ENCODE measurements at places on chromosomes 16 and 17.
A peak's percentile ranks its signal among the peaks of the same experiment; 100 is the strongest.

GRCh38 chr17:70357190-70357589 is 187.9 kb downstream of the KCNJ2 start:
- DNase-seq = no peak
- no peak overlapping the region for H3K4me3 ChIP-seq
- H3K4me1 ChIP-seq = no peaks in the 10 kb centered on the region
- no peaks in the 10 kb centered on the region for H3K27me3 ChIP-seq
- H3K36me3 ChIP-seq = no peaks in the 10 kb centered on the region
- H3K27ac ChIP-seq = no peak overlapping the region

DNA sequence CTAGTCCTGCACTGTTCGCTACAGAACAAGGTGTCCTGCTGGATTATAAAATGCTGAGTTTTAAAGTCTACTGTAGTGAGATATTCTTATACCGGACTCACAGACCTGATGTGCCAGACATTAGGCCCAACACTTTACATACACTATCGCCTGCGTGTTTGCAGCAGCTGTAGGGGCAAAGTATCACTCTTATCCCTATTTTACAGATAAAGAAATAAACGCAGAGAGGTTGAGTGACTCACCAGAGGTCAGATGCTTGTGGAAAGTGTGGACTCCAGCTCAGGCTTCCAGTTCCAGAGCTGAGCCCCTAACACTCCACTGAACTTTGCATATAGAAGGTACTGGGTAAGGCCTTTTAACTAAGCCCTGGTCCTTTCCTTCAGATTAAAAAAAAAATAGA is 47.4 kb downstream of the PLXDC1 start:
- H3K27me3 ChIP-seq = no peaks in the 10 kb centered on the region
- H3K4me1 ChIP-seq = no peaks in the 10 kb centered on the region
- H3K36me3 ChIP-seq = no peaks in the 10 kb centered on the region
- no peak overlapping the region for H3K27ac ChIP-seq
- no peak for DNase-seq
- no peak overlapping the region for H3K4me3 ChIP-seq

DNA sequence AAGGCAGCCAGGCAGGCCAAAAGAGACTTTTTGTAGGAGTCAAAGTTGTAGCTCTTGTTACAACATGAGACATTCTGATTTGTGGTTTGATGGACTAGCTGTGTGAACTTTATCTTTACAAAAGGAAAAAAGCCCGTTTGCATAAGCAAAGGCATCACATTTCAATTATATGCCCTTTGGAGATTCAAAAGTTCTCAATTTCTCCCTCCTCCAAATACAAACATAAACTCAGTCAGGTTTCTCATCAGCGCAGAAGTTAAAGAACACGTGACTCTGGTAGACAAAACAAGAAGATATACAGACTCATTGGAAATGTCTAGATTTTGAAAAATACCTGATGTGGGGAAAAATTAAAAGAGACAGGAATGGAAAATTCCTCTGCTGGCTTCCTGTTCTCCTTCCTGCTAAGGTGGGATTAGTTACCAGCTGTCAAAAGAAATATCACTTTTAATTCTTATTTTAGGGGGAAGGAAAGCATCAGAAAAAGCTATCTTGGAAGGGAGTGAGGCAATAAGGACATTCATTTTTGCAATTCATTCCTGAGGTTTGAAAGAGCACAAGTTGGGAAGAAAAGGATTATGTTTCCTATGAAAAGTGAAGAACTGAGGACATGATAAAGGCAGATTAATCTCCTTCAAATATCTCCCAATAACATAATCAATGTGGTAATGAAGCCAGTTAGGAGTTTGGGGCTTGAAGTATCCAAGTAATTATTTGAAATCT is 4.6 kb upstream of the KCNJ16 start:
- no peak overlapping the region for H3K4me3 ChIP-seq
- H3K4me1 ChIP-seq = no peaks in the 10 kb centered on the region
- DNase-seq = no peak
- no peaks in the 10 kb centered on the region for H3K36me3 ChIP-seq
- H3K27ac ChIP-seq = no peak overlapping the region

GRCh38 chr16:75580-76501 is 2.2 kb upstream of the MPG start:
- peak overlapping the region; percentile 50 for H3K27ac ChIP-seq
- H3K4me1 ChIP-seq = peaks cover 39% of the 10 kb centered on the region
- DNase-seq = peak; percentile 88
- H3K4me3 ChIP-seq = no peak overlapping the region
- H3K36me3 ChIP-seq = peaks cover 13% of the 10 kb centered on the region

GRCh38 chr17:37494401-37494831 is 4.7 kb downstream of the DUSP14 start:
- no peak overlapping the region for H3K27ac ChIP-seq
- no peak overlapping the region for H3K4me3 ChIP-seq
- H3K36me3 ChIP-seq = no peaks in the 10 kb centered on the region
- DNase-seq = no peak
- peaks cover under 1% of the 10 kb centered on the region for H3K27me3 ChIP-seq
- H3K4me1 ChIP-seq = peaks cover 21% of the 10 kb centered on the region

- H3K27ac ChIP-seq = no peak overlapping the region
- H3K4me1 ChIP-seq = peaks cover 6% of the 10 kb centered on the region
- no peak for DNase-seq
These were observed 209.4 kb downstream of the SEC14L1 start for GRCh38 chr17:77349976-77350830.

GRCh38 chr17:36808180-36808661 is 129.1 kb upstream of the LHX1 start:
- no peak overlapping the region for H3K4me3 ChIP-seq
- DNase-seq = no peak
- H3K4me1 ChIP-seq = no peaks in the 10 kb centered on the region
- no peak overlapping the region for H3K27ac ChIP-seq
- H3K36me3 ChIP-seq = no peaks in the 10 kb centered on the region

DNA sequence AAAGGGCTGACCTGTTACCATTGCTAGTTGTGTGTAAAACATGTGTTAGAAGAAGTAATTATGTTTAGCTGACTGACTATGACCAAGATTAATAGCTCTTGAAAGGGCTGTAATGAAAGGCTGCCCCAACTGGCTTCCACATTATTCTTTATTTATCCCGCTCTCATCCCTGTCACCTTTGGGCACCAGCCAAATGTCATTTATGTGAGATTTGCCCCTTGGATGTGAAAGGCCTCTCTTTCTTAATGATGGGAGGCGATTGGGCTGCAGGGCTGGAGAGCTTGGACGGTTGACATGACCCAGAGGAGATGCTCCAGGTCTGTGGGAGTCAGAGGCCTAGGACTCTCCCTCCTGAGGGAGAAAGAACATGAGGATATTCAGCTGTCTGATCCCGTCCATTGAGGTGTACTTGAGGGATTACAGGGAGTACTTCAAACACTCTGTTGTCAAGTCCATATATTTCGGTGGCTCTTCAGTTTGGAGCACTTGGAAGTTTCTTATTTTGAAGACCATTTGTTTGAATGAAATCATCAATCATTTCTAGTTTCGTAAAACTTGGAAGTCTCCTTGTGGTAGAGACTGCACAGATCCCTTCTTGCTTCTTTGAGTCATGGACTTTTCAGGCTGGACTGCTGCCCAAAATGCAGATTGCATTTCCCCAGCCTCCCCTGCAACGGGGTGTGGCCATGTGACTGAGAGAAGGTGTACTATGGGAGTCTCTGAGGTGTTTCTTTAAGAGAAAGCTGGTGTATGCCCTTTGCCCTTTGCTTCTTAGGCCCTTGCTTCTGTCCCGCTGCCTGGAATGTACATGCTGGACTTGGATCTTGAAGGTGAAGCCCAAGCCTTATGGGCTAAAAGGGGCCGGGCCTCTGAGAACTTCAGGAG is 51.3 kb downstream of the FTO start:
- no peaks in the 10 kb centered on the region for H3K36me3 ChIP-seq
- no peak for DNase-seq
- H3K27ac ChIP-seq = no peak overlapping the region
- H3K4me3 ChIP-seq = no peak overlapping the region
- no peaks in the 10 kb centered on the region for H3K27me3 ChIP-seq
- no peaks in the 10 kb centered on the region for H3K4me1 ChIP-seq

GRCh38 chr17:41906465-41907184 is 12.1 kb downstream of the ACLY start:
- peaks cover 97% of the 10 kb centered on the region for H3K36me3 ChIP-seq
- H3K4me1 ChIP-seq = no peaks in the 10 kb centered on the region
- no peaks in the 10 kb centered on the region for H3K27me3 ChIP-seq
- no peak overlapping the region for H3K27ac ChIP-seq

DNA sequence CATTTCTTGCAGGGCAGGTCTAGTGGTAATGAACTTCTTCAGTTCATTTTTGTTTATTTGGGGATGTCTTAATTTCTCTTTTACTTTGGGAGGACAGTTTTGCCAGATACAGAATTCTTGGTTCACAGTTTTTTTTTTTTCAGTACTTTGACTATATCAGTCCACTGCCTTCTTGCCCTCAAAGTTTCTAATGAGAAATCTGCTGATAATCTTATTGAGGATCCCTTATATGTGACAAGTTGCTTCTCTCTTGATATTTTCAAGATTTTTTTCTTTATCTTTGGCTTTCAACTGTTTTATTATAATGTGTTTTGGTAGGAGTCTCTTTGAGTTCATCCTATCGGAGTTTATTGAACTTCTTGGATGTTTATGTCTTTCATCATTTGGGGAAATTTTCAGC is 42.8 kb downstream of the CLEC19A start:
- DNase-seq = no peak
- H3K4me3 ChIP-seq = no peak overlapping the region
- no peak overlapping the region for H3K27ac ChIP-seq

DNA sequence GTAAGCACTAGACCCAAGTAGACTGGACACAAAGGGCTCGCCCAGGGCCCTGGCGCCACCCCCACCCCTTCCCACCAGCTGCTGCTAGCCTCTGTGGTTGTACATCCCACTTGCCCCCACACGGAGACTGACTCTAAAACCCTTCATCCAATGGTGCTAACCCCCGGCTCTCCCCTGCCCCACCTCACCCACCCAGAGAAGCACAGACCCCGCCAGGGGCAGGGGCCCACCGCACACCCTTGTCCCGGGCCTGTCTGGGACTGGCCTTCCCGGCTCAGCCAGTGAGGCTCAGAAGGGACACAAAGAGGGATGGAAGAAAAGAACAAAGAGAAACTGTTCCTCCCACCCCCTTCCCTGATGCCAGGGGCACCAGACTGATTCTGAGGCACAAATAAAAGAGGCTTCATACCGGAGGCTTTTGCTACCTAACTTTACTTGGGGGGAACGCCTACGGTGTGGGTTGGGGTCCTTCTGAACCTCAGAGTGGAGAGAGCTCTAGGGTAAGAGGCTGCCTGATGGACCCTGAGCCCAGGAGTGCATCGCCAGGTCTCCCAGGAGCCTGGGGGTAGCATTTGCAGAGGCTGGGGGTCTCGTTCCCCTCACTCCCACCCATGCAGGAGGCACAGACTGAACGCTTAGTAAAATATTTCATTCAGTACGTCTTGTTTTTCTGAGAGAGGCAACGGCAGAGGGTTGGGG is 8.2 kb downstream of the CORO6 start:
- peaks cover 12% of the 10 kb centered on the region for H3K27me3 ChIP-seq
- H3K36me3 ChIP-seq = peaks cover 4% of the 10 kb centered on the region
- no peak overlapping the region for H3K27ac ChIP-seq

GRCh38 chr17:74027444-74027843 is 176.0 kb upstream of the RPL38 start:
- H3K27ac ChIP-seq = no peak overlapping the region
- no peaks in the 10 kb centered on the region for H3K27me3 ChIP-seq
- H3K4me1 ChIP-seq = no peaks in the 10 kb centered on the region
- no peaks in the 10 kb centered on the region for H3K36me3 ChIP-seq

DNA sequence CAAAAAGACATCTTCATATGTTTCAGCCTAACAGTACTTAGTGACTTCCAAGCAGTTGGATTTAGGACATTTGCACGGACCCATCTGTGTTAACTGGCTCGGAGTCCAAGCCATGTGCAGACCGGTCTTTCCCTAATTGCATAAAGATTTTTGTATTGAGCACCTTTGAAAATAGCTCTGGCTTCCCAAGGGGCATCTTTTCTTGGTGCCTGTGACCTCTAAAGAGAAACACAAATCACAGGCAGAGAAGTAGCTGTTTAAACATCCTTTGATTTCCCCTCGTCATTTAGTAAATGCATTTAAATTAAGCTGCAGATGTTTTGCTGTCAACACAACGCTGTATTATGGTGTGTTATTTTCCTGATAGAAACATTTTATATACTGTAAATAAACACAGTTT is 288.2 kb upstream of the SALL1 start:
- no peaks in the 10 kb centered on the region for H3K4me1 ChIP-seq
- peaks cover 26% of the 10 kb centered on the region for H3K27me3 ChIP-seq
- no peak overlapping the region for H3K4me3 ChIP-seq

GRCh38 chr17:5877948-5878347 is 192.2 kb upstream of the WSCD1 start:
- H3K27me3 ChIP-seq = peaks cover 2% of the 10 kb centered on the region
- no peak overlapping the region for H3K4me3 ChIP-seq
- H3K36me3 ChIP-seq = no peaks in the 10 kb centered on the region
- H3K4me1 ChIP-seq = no peaks in the 10 kb centered on the region

GRCh38 chr17:38341035-38341721 is 2.6 kb downstream of the GPR179 start:
- H3K4me1 ChIP-seq = no peaks in the 10 kb centered on the region
- DNase-seq = no peak
- H3K27ac ChIP-seq = no peak overlapping the region
- H3K36me3 ChIP-seq = no peaks in the 10 kb centered on the region
- no peaks in the 10 kb centered on the region for H3K27me3 ChIP-seq

DNA sequence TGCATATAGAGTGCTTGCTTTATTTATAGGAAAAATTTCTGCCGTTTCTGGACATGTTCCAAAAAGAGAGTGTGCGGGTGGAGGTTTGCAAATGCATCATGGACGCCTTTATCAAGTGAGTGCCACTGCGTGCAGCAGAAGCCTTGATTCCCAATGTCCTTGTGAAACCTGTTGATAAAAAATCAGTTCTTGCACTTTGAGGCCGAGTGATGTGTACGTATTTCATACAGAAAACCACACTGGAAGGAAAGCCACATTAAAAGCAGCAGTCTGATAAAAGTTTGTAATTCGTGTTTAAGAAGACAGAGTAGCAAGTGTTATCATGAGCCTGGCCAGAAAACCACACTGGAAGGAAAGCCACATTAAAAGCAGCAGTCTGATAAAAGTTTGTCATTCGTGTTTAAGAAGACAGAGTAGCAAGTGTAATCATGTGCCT is 78.0 kb downstream of the KNOP1 start:
- no peak overlapping the region for H3K27ac ChIP-seq
- H3K4me1 ChIP-seq = no peaks in the 10 kb centered on the region
- peaks cover 47% of the 10 kb centered on the region for H3K36me3 ChIP-seq
- H3K4me3 ChIP-seq = no peak overlapping the region
- no peaks in the 10 kb centered on the region for H3K27me3 ChIP-seq
- peak; percentile 27 for DNase-seq

DNA sequence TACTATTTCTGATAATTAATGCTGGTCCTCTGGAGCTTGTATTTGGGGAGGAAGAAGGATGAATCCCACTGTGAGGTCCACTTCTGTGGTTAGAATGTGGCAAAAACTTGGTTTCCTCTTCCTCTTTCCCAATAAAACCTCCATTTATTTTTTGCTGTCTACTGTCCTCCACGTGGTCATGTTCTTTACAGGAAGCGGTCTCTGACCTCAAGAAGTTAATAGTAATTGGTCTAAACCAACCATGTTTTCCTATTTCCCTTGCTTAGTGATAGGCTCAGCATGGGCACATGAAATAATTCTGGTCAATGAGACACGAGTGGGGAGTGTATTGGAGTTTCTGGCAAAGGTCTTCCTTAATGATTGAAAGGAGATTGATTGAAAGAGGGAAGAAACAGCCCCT is 33.9 kb downstream of the CHP2 start:
- H3K4me3 ChIP-seq = no peak overlapping the region
- H3K4me1 ChIP-seq = no peaks in the 10 kb centered on the region
- DNase-seq = no peak
- H3K27me3 ChIP-seq = no peaks in the 10 kb centered on the region
- H3K36me3 ChIP-seq = no peaks in the 10 kb centered on the region

GRCh38 chr17:542943-543342 is 171.7 kb downstream of the VPS53 start:
- no peak for DNase-seq
- H3K4me1 ChIP-seq = no peaks in the 10 kb centered on the region
- H3K4me3 ChIP-seq = no peak overlapping the region

Data from DND-41 (cell line).